ENCODE measurements at places on chromosomes 4 and X.

DNA sequence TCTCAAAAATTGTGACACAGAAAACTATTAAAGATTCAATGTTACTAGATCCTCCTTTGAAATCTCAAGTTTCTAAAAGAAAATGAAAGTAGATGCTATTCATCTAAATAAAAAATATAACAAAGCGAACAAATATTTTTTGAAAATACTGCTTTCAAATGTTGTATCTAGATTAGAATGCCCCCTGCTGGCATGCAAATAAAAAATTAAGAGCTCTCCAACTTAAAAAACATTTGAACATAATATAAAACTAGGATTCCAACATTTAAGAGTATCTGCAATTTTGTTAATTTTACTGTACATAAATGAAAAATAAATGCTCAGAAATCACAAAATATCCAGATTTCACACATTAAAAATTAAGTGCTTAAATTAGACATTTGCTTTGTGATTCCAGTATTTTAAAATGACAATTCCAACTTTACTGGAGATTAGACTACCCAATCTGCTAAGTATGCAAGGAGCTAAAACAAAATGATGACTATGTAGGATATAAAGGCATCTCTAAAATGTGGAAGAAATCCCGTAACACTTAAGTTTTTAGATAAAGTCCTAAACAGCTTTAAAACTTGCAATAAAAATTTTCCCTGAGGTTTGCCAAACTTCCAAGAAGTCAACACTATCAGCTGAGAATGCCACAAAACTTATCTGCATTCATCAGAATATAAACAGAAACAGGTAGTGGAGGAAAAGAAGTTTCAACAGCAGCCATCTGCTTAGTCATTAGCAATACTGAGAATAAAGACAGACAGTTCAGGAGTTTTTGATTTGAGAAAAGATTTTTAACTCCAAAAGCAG, 32.7 kb downstream of the DHX15 start:
- no peak for DNase-seq

GRCh38 chrX:19660604-19661255, 145.4 kb upstream of the MAP3K15 start:
- no peak for DNase-seq

- DNase-seq: no peak
These were observed 1.8 kb downstream of the ABCD1 start for GRCh38 chrX:153726286-153727122.

DNA sequence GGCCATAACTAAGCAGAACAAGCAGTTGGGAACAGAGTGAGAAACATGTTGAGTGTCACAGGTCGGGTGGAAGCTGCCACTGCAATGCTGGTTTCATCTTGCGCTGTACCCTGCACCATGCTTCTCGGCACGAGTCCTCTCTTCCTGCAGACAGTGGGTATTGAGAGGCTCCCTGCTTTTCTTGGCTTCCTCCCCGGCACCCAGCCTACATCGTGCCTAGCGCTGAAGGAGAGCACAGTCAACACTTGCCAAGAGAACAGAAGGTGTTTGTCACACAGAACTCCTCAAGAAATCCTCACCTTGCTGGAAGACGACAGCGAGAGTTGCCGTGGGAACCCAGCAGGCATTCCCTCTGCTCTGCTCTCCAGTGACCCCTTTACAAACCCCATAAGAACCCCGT, 53.6 kb downstream of the EVC2 start:
- no peak for DNase-seq

- DNase-seq: no peak
These were observed 20.8 kb downstream of the FAM184B start for GRCh38 chr4:17760626-17761025.

Data from smooth muscle cell of the brain vasculature (primary cell).